ENCODE measurements at places on chromosomes 3 and 15. TPM values are rescaled to one million over a fixed set of nuclear protein-coding genes. Genes with fewer than 3 reads are reported as not detected.
A peak's percentile ranks its signal among the peaks of the same experiment; 100 is the strongest.

DNA sequence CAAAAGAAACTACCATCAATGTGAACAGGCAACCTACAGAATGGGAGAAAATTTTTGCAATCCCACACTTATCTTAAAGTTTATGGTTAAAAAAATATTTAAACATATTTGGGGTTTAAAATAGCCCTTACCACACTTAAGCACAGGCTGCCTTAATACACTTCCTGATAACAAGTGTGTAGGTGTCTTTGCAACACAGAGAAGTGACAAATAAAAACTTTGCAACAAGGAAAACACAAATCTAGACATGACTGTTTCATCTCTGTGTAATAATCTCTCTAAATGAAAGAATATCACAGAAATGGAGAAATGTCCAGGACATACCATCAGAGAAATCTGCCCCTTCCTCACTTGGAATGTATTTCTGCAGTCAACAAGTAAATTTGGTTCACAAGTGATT, 464.1 kb upstream of the ARHGEF26 start:
- no peak for DNase-seq

- DNase-seq: no peak
These were observed 16.4 kb upstream of the SKIC8 start for GRCh38 chr15:78315686-78316282.

GRCh38 chr3:377158-377561, 180.6 kb downstream of the CHL1 start:
- DNase-seq: no peak

DNA sequence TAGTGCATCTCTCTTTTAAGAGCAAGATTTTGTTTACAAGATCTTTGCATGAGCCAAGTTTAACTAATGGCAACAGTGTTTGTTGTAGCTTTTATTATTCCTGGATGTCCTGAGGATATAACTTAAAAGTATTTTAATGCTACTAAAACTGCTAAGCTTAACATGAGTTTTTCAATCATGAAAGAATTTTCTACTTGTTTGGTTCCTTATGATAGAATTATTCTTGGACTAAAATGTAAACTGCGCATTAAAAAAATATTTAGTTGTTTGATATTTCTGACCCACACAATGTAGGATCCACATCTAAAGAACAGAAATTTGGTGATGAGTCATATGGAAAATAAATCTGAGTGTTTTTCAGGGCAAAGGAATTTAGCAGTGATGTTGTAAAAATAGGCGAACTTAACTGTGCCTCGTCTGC, 70.8 kb downstream of the RAP2B start:
- DNase-seq: peak; percentile 8

DNA sequence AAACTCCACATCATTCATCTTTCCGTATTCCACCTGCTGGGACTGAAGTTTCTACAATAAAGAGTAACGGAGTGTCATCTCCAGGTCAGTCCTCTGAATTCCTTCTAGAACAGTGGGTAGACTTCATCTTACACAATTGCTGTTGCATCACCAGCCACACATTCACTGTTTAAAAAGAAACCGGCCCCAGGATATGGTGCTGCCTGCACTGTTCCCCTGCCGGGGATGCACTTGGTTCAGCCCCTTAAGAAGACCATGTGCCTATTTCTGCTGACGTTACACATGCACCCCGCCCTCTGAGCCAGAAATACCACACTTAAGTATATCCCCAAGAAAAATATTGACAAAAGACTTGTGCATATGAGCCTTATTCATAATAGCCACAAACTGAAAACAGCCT, 233.4 kb downstream of the FEZF2 start:
- DNase-seq: no peak

DNA sequence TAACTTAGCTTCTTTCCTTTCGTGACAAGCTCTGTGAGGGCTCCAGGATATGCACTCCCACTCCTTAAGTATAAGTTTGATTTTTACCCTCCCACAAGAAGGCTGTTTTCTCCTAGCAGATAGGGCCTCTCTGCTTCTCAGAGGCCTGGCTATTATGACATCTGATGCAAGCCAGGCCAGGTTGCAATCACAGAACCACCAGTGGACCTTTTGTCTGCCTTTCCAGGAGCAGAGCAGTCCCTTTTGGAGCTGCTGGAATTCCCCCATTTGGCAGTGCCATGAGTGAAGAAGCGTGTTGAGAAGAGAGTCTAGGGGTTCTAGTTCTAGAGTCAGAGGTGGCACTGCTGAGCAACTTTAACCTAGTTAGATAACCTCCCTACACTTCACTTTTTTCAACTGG, 1004.3 kb upstream of the SEMA6D start:
- no peak for DNase-seq

- no peak for DNase-seq
These were observed 276.2 kb downstream of the GAP43 start for GRCh38 chr3:115899535-115899934.

DNA sequence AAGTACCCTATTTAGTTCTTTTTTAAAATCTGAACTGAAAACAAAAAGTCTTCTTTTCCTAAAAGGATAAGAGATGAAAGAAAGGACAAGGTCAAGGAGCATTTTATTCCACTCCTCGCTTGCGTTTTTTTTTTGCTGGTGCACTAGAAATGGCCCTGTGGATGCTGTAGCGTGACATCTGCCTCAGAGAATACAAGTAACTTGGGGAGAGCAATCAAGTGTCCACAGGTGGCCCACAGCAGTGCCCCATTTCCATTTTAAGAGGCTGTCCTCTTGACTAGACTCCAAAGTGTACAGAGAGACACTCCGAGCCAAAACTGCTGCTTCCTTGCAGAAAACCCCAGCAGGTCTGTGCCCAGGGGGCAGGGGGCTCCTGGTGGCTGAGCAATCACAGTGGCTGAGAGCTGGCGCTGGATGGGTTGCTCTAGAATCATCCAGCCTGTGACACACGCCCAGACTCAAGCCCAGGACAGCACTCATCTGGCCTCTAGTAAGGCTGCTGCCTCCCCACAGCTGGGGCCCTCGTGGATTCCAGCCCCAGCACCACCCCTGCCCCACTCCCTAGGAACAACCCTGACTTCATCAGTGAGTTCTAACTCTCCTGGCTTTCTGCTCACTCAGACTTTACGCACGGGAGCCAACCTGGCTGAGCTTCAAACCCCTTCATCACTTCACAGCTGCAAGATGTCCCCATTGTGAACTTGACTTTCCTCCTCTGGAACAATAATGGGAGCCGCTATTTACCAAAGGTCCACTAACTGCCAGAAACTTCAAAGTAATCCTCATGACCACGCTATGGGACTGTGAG, 71.1 kb upstream of the SPATA12 start:
- DNase-seq: no peak

DNA sequence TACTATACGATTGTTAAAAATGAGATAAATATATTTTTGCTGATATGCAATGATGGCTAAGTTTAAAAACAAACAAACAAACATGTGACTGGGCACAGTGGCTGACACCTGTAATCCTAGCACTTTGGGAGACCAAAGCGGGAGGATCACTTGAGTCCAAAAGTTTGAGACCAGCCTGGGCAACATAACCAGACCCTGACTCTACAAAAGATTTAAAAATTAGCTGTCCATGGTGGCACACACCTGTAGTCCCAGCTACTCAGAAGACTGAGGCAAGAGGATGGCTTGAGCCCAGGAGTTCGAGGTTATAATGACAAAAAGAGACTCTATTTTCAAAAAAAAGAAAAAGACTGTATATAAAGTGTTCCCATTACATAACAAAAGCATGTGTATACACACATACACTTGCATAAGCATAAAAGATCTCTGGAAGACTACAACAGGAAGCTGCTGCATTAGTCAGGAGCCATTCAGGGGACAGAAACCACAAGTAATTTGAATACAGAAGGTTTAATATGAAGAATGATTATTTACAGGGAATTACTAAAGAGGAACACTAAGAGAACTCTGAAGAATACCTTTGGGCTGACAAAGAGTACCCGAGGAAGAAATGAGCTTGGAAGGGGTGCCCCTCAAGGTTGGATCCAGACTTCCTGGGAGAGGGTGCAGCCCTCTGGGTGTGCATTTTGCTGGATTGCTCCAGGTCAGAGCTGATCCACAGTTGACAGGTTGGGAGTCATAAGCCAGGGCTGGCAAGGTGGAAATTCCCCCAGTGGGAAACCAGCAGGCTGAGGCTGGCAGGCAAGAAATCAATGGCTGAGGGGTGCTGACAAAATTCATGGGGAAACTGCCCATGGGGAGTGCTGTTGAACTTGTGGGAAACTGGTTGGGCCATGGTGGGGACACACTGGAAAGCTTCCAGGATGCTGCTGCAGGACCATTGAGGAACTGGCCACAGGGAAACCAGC, 9.3 kb upstream of the TM4SF18 start:
- DNase-seq: no peak

GRCh38 chr15:62951481-62951880, 91.1 kb upstream of the TPM1 start:
- DNase-seq: no peak

DNA sequence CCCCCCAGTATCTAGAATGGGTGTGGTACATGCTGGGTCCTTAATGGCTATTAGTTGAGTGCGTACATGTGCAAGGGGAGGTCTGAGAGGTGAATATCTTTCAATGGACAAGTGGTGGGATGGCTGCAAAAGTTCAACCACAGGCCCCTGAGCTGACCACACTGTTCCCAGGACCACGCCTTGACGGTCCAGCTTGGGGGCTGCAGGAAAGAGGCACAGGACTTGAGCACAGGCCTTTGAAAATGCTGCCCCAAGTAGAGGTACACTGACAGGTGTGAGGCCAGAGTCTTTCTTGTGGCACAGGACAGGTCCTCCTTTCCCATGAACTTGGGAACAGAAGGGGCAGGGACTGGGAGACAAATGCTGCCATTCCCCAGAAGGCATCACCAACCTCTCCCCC, 24.0 kb downstream of the AMOTL2 start:
- no peak for DNase-seq

GRCh38 chr3:116483135-116483534, 37.8 kb upstream of the LSAMP start:
- no peak for DNase-seq

DNA sequence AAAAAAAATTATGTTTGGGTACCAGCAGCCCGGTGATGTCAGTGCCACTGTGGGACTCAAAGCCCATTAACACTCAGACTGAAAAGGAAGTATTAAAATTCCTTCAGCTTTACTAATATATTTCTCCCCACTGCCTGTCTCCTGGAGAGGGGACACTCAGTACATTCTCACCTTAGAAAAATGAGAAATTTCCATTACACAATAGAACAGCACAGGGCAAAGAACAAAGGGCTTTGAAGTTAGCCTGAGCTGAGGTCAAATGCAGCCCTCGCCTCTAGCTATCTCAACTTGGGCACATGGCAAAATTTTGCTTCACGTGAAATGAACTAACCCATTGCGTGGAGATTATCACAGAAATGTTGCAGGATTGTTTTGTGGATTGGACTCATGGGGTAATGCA, 80.8 kb downstream of the RARB start:
- DNase-seq: no peak

DNA sequence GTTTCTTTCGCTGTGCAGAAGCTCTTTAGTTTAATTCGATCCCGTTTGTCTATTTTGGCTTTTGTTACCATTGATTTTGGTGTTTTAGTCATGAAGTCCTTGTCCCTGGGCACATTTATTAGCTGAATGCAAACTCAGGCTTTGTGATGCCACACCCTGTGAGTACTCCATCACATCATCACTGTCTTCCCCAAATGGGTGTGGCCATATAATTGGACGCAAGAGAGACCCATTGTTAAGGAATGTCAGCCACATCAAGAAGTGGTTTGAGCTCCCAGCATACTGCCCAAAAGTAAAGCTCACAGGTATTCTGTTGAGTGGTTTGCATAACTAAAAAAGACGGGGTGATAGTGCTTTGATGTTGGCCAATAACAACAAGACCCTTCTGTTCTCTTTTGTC, 245.7 kb downstream of the SV2B start:
- no peak for DNase-seq

DNA sequence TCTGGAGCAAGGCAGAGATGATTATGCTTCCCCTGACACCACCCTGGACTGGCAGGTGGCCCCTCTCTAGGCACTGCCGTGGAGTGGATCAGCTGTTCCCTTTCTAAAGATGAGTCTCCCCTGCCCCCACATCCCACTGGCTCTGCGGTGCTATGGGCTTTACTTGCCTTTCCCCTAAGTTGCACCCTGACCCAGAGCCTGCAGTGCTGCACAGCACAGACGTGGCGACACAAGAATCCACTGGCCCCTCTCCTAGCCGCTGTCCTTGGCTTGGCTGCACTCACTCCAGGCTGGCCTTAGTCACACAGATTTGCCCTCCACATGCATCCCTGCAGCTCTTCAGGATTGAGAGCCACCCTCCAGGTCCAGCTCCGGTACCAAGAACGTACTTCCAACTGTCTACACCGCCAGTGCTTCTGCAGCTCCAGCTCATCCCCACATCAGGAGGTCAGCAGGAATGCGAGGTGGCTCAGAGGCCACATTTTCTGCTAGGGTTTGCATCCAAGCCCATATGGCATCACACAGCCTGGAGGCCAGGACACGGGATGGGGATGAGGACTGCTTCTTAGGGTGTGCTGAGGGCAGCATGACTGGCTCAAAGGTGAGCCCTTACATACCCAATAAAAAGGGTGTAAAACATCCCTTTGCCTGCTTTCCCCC, 82.4 kb upstream of the RASGRF1 start:
- no peak for DNase-seq

DNA sequence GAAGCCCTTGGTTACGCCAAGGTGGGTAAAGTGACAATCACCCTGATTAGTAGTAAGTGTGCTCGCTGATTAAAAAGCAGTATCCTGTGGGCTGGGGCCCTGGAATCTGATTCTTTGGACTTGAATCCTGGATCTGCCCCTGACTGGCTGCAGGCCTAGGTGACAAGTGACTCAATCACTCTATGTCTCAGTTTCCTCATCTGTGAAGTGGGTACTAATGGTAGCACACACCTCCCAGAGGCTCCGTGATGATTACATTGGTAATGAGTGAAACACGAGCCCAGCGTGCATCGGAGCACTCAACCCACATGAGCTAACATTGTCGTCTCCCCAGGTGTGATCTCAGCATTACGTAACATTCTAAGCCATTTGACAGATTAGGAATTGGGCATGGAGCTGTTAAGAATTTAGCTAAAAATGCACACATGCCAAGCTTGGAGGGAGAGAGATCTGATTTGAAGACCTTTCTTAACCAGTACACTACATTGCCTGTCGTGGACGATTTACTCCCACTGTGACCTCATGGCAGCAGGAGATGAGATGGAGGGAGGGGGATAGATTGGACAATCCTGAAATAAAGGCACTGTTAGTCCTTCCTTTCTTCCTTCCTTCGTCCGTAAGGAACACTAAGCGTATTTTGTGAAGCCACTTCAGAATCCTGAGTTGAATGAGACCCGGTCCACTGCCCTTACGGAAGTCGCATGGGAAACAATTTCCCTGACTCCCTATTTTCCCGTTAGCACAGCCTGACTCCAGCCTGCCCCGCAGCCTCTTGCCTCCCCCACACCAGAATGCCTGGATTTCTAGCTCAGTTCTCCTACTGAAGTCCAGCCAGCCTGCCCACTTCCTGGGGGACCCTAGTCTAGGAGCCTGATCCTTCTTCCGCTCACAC, 32.1 kb downstream of the MGLL start:
- DNase-seq: peak; percentile 33

The FAM81A gene
- 33.7 TPM for polyA plus RNA-seq

The GNAT1 gene
- polyA plus RNA-seq: 0.03 TPM

The ECE2 gene
- not detected for polyA plus RNA-seq

The NUP210 gene
- 33.7 TPM for polyA plus RNA-seq

The RAB27A gene
- 15.1 TPM for polyA plus RNA-seq

The PKM gene
- polyA plus RNA-seq: 751 TPM

The SLC9C1 gene
- 1.2 TPM for polyA plus RNA-seq

Data from renal pelvis (tissue), 12 donors.